NCI-H1417 treated with DMSO at 0.1 percent for 48 hours (cell line): ENCODE measurements at places on chromosomes 2 and 18.
A peak's percentile ranks its signal among the peaks of the same experiment; 100 is the strongest.

- no peak for DNase-seq
Measured at GRCh38 chr18:3901811-3902210, 451.8 kb downstream of the TGIF1 start.

- no peak for DNase-seq
Measured at GRCh38 chr2:2926009-2926857, 451.4 kb downstream of the EIPR1 start.

DNA sequence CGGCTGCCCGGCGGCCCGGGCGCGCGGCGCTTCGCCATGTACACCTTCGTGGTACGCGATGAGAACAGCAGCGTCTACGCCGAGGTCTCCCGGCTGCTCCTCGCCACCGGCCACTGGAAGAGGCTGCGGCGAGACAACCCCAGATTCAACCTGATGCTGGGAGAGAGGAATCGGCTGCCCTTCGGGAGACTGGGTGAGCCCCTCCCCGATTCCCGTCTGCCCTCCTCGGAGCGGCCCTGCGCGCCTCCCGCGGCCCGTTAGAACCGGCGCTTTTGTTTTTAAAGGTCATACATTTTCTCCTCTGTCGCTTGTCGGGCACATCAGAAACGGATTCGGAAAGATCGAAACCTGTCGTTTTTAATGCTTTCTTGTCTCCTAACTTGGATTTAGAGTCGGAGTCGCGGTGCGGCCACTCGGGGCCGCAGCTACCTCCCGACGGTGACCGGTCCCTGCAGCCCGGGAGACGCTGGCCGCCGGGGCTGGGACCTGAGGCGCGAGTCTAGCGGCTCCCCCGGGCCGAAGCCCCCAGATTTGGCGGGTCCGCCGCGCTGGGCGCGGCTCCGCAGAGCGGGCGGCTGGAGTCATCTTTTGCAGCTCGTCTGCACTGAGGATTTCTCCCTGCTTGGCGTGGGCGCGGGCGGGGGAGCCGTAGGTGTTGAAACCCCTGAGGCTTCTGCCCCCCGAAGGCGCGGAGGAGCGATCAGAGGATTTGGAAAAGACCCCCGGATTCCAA is 519 bp downstream of the TTL start:
- DNase-seq = peak; percentile 11

DNA sequence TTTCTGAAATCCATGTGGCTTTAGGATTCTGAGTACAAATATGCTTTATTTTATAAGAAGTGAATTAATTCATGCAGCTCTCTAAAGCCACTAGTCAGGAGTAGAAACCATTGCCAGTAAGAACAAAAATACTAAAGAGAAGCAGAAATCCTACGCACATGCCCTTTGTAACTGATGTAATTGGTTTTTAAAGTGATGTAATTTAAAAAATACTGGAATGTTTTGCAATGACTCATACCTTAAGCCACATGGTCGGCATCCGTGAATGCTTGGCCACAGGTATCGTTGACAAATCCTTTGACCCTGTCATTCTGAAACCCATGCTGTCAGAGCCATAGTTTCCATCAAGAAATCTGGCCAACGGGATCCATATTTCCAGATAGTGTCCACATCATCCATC is 213.3 kb downstream of the ACKR3 start:
- DNase-seq = no peak

GRCh38 chr2:43348908-43349661 is 122.7 kb upstream of the ZFP36L2 start:
- DNase-seq = no peak
